ENCODE measurements at places on chromosomes 12 and 14. TPM values are rescaled to one million over a fixed set of nuclear protein-coding genes. Genes with fewer than 3 reads are reported as not detected.

The KERA gene
- not detected for polyA plus RNA-seq

The COCH gene
- polyA plus RNA-seq: 1.8 TPM

The STAC3 gene
- 1.5 TPM for polyA plus RNA-seq

The ENDOU gene
- polyA plus RNA-seq: 0.28 TPM

The SLC39A5 gene
- polyA plus RNA-seq: 164 TPM

All from kidney (tissue), 22 donors.